Occipital lobe (tissue), 3 donors: ENCODE measurements at places on chromosomes 16 and 17. TPM values are rescaled to one million over a fixed set of nuclear protein-coding genes. Genes with fewer than 3 reads are reported as not detected.

DNA sequence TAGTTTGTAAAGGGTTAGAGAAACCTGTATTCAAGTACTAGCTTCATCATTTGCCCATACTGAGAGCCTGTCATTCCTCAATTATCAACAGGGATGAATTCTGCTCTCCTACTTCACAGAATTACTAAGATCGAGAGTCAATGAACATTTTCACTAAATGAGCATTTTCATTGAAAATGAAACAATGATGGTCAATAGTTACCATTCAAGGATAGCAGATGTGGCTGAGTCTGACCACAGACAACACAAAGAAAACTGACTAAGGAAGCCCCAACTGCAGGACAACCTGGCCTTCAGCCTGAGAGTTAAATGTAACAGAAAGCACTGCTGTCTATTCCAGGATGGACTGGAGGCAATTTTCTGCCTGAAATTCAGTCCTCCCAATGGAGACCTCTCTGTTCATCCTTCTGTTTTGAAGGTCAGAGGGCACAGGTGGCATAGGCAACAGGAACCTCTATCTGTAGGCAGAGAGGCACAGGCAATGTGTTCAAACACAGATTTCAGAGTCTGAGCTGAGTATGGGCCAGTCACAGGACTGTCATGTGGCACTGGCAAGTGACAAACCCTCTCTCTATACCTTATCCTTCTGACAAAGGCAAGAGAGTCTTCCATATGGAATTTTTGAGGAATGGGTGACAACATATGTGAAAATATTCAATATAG, 19.5 kb downstream of the TRAF4 start:
- DNase-seq = no peak

- no peak for DNase-seq
Observed at GRCh38 chr16:87016046-87017035, 300.9 kb downstream of the C16orf95 start.

- no peak for DNase-seq
Observed at GRCh38 chr16:78606545-78606944, 507.1 kb downstream of the WWOX start.

DNA sequence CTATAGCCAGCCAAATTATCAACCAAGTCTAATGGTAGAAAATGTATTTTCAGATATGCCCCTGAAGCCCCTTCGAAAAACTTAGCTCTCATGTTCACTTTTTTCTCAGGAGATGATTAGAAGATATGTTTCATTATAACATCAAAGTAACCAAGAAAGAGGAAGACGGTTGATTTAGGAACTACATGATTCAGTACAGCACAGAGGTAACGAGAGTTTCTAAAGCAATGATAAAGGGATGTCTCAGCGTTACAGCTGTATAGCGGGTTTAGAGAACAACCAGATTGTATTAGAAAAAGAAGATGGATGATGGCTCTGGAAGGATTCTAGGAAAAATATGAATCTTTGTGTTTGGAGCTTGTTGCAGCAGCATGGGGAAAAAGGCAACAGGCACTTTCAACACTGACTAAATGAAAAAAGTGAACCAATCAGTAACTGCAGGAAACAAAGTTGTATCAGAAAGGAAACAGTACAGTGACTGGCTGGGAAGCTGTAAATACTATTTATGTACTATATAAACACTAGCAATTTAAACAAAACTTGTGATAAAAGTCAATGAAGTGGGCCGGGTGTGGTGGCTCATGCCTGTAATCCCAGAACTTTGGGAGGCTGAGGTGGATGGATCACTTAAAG, 21.5 kb downstream of the MBTD1 start:
- no peak for DNase-seq

GRCh38 chr16:30382111-30382881, at the start of gene SEPTIN1:
Gene SEPTIN1, minus strand, starts transcription at chr16:30382561. Its CDS starts 19 bp downstream, at chr16:30382542.
- DNase-seq = no peak

- DNase-seq = no peak
Observed at GRCh38 chr17:34582185-34582900, 3.0 kb downstream of the TMEM132E start.

- DNase-seq = no peak
Observed at GRCh38 chr17:80198144-80198661, 21.9 kb downstream of the SGSH start.

The LITAFD gene
- not detected for total RNA-seq

The FSCN2 gene
- total RNA-seq = 5.6 TPM

- peak; percentile 34 for DNase-seq
Observed at GRCh38 chr17:66717641-66718058, 117.3 kb upstream of the CACNG5 start.

- no peak for DNase-seq
Observed at GRCh38 chr17:16923904-16924695, 47.8 kb downstream of the TNFRSF13B start.

The CASKIN2 gene
- total RNA-seq = 4.8 TPM

DNA sequence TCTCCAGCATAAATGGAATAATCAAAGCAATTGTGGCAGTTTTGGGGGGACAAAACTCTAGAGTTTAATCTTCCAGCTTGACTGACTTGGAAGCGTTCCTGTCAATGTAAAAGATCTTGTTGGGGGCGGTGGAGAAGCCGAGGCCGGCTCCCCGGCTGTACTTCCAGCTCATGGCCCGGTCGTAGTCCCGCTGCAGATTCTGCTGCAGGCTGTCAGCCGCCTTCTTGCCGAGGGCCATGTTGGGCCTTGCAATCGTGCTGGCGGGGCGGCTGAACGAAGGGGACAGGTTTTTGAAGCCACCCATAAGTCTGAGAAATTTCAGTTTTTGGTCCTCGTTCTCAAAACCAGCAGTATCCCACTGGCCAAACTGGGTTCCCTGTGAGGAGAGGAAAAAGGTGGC, 11.2 kb downstream of the KNOP1 start:
- DNase-seq = no peak

The ITGB4 gene
- total RNA-seq = 2.7 TPM

The CES1 gene
- total RNA-seq = 1.9 TPM

The CCL13 gene
- total RNA-seq = not detected

DNA sequence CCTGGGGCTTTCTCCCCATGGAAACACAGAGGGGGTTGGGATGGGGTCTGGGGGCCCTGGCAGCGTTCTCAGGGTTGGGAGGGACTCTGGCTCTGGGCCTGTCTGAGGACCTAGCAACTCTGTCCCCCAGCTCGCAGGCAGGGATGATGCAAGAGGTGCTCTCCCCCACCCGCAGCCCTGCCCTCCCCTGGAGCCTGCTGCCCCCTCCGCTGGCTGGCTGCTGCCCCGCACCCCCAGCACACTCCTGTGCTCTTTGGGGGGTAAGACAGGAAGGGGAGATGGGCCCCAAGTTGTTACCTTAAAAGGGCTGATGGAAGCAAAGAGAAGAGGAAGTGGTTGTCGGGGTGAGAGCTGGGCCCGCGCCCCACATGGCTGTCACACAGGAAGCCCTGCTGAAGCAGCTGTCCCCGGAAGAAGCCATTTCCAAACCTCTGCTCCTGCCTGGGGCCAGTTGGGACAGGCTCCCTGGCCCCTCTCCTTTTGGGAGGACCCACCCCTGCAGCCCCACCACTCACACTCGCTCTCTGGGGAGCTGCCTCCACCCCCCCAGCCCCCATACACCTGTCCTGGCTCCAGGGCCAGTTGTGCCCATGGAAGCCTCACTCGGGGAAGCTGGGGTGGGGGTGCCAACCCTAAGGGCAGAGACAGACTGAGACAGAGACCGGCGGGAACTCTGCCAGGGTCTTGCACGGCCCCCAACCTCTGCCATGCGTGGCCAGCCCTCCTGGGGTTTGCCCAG, 2.5 kb downstream of the CORO1A start:
- no peak for DNase-seq

- no peak for DNase-seq
Observed at GRCh38 chr17:76670718-76671122, 27.2 kb upstream of the ST6GALNAC1 start.

The ACSM3 gene
- 0.47 TPM for total RNA-seq

DNA sequence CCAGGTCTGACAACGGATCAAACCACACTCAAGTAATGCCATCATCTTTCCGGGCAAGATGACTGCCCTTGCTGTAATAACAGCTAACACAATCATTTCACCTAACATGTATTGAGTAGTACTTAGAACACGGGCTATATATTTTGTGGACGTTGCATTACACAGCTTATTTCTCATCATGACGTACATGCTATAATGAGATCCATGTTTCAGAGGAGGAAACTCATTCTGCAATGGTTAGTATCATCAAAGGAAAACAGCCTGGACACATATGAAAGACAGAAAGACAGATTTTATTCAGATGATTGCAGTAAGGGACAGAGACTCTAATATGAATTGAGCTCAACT, 446.7 kb downstream of the HS3ST3B1 start:
- no peak for DNase-seq

The FOXF1 gene
- 0.47 TPM for total RNA-seq

GRCh38 chr17:77382966-77383612, 242.3 kb downstream of the SEC14L1 start:
- no peak for DNase-seq

GRCh38 chr17:78517421-78517820, 59.8 kb downstream of the DNAH17 start:
- DNase-seq = no peak

GRCh38 chr17:9108146-9108545, 86.8 kb downstream of the NTN1 start:
- no peak for DNase-seq

DNA sequence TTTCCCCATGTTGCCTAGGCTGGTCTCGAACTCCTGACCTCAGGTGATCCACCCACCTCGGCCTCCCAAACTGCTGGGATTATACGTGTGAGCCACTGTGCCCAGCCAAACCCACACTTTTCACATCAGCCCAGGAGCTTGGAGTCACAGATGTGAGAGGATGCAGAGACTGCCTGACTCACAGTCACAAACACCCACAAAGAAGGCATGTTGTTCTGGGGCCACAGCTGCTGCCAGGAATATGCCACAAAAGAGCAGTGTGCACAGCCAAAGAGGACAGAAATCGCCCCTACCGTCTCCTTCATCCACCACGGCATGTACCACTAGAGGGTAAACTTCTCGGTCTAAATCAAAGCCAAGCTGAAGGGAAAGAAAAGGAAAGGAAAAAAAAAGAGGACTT, 25.1 kb upstream of the FOXJ1 start:
- peak; percentile 84 for DNase-seq

DNA sequence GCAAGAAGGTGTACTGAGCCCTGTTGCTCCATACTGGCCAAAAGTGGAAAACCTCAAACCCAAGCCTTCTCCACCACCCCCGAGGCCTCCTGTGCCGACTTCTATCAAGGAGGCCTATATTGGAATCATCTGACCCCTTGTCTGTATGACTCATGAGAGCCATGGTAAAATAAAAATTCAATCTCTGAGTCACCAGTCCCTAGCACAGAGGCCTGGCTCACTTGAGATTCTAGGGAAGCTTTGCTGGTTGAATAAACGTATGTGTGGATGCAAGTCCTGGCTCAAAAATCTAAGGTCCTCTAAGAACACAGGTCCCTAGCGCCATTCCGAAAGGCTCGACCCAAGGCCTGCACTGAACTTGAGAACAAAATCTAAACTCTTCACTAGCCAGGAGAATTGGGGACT, 15.0 kb downstream of the NSMCE1 start:
- no peak for DNase-seq

GRCh38 chr17:80284631-80285030, 24.0 kb downstream of the RNF213 start:
- DNase-seq = no peak
